Thoracic aorta (tissue), 2 donors: ENCODE measurements at places on chromosomes 16 and 17.

DNA sequence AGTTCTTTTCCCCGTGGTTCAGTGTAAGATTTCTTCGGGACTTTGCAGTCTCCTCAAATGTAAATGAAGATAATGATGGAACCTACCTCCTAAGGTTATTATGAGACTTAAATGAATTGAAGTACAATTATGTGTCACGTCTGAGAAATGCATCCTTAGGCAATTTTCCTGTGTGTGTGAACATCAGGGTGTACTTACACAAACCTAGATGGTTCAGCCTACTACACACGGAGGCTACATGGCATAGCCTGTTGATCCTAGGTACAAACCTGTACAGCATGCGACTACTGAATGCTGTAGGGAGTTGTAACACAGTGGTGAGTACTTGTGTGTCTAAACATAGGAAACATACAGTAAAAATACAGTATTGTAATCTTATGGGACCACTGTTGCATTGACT, 1.1 kb upstream of the FAM20A start:
- no peak for DNase-seq

DNA sequence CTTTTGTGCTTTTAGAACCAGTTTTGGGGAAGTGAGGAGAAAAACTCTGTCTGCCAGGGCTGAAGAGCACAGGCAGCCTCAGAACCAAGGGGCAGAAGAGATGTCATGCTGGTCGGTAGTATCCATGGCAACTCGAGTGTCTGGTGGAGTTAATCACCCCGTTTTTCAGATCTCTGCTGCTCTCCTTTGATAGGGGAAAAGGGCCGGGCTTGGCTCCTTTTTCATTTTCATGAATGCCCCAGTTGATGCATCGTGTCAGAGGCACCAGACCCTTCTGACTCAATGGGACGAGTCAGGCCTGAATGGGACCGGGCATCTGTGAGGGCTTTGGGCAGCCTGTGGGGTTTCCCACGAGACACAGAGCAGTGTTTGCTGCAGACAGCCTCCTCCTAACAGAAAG, 304.6 kb downstream of the ABCC12 start:
- DNase-seq: no peak

DNA sequence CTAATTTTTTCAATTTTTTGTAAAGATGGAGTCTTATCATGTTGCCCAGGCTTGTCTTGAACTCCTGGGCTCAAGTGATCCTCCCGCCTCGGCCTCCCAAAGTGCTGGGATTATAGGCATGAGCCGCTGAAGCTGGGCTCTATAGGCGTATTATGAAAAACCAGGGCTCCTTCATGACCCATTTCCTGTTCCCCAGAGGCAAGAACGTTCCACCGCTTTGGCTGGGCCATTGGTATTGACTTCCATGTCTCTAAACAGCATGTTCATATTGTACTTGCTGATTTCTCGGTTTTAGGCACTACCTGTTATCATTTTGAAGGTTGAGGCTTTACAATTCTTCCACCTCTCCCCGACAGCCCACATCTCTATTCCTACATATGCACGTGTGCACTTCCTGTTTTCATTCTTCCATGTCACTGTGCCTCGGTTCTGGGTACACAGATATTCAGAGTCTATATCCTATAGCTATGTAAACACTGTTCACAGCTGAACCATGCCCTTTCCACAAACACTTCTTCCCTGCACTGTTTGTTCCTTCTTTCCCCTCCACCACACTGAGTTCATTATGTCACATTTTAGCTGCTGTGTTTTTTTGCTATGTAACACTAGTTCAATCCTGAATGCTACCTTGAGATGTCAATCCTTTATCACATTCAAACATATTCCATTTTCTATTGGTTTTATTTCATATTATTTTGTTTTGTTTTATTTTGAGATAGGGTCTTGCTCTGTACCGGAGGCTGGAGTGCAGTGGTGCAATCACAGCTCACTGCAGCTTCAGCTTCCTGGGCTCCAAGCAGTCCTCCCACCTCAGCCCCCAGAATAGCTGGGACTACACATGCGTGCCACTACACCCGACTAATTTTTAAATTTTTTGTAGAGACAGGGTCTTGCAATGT, 16.8 kb upstream of the MAPK3 start:
- DNase-seq: no peak

DNA sequence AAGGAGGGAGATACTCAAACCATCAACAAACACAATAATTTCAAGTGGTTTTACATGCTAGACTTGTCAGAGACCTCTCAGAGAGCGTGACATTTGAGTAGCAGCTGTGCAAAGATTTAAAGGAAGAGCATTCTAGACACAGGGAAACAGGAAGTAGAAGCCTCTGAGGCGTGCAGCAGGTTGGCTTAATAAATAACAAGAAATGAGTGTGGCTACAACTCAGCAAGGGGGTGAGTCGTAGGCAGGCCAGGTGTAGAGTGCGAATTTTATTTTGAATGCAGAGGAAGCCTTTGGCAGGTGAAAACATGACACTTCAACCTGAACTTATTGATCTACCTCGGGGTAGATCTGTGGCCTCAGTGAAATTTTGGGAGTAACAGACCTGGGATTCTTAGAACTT, 73.2 kb upstream of the MRTFB start:
- no peak for DNase-seq

- no peak for DNase-seq
Observed at GRCh38 chr16:51591480-51591879, 440.4 kb upstream of the SALL1 start.

DNA sequence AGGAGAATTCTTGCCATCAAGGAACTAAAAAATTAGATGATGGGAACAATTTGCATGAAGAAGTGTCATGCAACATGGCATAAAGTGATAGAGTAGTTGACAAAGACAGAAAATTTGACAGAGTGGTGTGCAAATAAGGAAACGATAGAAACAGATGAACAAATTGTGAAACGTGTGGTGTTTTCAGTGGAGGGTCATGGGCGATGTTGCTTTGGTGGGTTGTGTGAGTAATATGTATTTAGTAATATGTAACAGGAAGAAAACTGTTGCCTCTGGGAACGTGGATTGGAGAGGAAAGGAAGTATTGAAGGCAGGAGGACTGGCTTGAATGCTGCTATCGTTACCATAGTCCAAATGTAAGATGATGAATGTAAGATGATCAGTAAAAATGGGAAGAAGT, 3.6 kb downstream of the COX10 start:
- DNase-seq: no peak

DNA sequence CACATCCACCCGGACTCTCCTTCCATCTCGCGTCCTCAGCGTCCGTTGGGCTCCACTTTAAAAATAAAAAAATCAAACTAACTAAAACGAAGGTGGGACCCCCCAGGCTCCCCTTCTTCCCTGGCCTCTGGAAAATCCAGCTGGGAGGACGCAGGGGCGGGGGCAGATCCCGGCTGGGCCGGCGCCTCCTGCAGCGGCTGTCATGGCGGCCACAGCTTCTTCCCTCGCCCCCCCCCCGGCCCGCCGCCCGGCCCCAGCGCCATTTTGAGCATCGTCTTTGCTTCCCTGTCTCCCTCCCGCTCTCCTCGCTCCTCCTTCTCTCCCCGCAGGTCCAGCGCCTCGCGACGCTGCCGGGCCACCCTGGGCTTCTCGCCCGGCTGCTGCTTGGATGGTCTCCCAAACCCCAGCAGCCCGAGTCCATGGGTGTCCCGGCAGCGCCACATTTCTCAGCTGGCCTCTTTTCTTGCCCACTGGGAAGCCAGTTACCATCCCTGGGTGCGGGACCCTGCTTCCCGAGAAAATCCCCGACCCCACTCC, 3.3 kb downstream of the HOXB2 start:
- DNase-seq: no peak

DNA sequence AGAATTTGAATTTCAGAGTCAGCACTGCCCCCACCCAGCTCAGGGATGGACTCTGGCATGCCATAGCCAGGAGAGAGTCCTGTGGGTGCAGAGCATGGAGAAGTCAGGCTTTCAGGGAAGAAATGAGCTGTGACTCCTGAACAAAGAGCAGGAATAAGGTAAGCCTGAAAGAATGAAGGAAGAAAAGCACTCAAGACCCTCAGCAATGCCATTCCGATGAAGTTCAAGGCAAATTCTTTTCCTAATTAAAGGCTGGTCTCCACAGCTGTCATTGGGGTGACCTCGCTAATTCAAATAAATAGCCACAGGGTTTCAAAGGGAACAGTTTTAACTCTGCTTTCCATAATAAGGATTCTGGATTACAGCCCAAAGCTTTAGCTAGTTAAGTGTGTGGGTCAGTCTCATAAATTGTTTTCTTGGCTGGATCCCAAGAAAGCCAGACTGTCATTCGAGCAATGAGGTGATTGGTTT, 31.7 kb downstream of the TOM1L2 start:
- no peak for DNase-seq

DNA sequence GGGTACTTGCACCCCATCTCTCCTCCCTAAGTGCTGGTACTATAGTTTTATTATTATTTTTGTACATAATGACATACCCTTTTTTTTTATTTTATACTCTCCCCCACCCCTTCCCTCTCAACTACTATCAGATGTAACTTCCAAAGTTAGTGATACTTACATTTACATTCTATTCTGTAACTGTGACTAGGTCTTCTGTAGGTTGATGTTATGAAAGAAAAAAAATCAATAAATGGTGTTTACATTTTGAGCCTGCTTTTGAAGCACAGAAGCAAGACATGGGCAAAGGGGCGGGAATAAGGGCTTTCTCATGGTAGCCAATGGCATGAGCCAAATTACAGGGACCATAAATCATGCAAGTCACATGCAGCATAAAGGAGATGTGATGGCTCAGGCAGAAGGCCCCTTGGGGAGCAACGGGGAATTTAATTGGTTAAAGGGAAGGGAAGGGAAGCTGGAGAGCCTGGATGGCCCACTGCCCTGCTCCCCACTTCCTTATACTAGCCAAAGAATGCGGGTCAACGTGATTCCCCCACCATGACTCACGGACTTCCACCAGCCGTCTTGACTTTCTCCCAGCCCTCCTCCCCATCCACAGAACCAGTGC, 2.4 kb upstream of the ACSF2 start:
- no peak for DNase-seq

DNA sequence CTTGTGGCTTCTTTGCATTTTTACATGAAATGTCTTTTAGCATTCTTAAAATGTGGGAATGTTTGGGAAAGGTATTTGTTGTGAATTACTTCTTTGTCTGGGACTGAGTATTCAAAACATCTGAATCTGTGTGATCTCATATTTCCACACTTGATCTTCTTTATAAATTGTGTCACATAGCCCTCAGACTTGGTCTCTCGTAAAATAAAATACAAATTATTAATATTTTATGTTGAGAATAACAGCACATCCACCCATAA, 81.9 kb downstream of the TUBD1 start:
- DNase-seq: no peak

DNA sequence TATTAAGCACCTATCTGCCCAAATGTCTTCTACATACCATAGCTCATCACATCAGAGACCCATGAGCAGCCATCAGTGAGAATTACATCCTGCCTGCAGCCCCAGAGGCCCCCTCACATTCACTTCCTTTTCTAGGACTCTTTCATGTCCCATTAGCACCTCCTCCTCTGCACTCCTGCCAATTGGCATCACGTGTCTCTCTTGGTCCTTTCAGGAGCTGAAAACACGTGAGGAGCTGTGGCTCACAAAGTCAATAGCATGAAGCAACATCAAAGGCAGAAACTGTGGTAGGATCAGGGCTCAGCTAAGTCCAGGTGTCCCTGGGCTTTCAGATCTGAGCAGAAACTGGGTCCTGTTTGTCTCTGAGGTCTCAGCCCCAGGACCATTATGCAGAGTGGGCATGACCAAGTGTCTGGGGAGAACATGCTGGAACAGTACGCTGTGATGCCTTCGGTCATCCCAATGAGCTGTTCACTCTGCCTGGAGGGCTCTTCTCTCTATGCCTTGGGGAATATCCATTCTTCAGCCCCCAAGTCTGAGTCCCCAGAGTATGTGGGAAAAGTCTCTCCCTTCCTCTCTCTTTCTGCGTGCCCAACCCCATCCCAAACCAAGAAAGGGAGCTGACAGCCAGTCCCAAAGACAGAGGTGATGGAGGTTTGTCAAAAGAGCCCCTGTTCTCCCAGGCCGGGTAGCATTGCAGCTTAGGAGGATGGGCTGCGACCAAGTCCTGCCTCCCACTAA, 457.0 kb upstream of the CDH5 start:
- no peak for DNase-seq

DNA sequence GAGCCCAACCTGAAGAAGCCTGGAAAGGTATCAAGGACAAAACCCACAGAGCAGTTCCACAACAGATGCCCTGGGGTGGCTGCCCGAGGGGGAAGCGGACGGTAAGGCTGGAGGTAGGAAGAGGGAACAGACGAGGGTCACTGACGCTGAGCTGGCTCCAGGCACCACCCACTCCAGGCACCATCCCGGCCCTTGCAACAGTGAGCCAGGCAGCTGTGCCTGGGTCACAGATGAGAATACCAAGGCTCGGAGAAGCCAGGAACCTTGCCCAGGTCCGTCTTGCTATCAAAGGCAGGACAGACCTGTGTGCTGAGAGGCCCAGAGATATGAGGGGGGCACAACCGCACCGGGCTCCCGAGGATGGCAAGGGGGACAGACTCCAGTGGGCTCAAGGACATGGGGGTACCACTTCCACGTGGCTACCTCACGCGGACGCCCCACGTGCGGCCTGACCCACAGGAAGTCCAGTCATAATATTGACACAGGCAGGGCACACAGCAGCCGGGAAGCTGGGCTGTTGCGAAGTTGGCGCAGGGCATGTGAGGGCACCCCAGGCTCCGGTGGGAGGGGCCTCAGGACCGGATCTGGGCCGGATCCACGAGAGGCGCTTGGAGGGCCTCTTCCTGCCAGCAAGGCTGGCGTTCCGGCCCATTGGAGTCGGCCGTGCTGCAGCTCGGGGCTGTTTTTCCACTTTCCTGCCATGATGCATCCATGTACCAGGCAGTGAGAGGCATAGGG, 29.9 kb downstream of the PEMT start:
- no peak for DNase-seq

GRCh38 chr16:78762222-78762621, 662.8 kb downstream of the WWOX start:
- no peak for DNase-seq

- no peak for DNase-seq
Observed at GRCh38 chr16:89374393-89374960, 115.9 kb downstream of the ANKRD11 start.

DNA sequence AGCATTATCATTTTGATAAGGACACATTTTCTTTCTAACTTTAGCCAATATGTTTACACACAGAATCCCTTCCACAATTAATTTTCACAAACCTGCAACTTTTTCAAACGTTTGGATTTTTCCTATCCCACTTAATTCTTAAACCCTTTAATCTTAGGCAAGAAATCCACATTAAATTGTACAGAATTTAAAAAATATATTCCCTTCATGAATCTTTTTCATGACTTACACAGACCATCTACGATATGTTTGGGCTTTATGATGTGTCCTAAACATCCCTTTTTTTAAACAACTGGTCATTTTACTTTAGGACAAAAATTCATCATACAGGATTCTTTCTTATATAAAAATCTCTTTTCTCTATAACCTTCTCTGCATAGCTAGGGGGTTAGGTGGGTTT, 241.5 kb upstream of the CNTNAP4 start:
- DNase-seq: no peak

GRCh38 chr17:47713980-47714700, 18.9 kb upstream of the TBX21 start:
- DNase-seq: no peak

- DNase-seq: no peak
Observed at GRCh38 chr17:50659179-50659578, 24.5 kb downstream of the ABCC3 start.

- no peak for DNase-seq
Observed at GRCh38 chr17:39204245-39204644, 4.2 kb downstream of the RPL19 start.
